Stimulated activated CD8-positive, alpha-beta memory T cell treated with anti-CD3 and anti-CD28 coated beads, Interleukin-4, amount 100 ng/mL, for 1 hour (primary cell): ENCODE measurements at places on chromosomes 11 and 22.
A peak's percentile ranks its signal among the peaks of the same experiment; 100 is the strongest.

DNA sequence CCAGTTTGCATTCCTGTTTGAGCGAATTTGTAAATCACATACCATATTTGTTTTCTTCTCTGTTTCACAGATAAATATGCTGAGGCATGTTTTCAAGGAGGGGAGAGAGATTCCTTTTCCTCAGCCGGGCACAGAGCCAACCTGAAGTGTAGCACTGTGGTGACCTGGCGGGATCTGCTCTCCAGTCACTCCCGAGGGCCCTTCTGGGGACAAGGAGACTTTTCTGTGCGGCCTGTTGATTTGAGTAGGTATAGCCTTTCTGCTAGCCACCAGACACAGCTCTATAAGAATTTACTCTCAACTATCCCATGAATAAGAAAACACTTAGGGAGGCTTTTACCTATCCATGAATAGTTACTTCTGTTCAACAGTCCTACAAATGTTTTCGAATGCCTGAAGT lies 63.5 kb upstream of the FDX1 start:
- DNase-seq: no peak

DNA sequence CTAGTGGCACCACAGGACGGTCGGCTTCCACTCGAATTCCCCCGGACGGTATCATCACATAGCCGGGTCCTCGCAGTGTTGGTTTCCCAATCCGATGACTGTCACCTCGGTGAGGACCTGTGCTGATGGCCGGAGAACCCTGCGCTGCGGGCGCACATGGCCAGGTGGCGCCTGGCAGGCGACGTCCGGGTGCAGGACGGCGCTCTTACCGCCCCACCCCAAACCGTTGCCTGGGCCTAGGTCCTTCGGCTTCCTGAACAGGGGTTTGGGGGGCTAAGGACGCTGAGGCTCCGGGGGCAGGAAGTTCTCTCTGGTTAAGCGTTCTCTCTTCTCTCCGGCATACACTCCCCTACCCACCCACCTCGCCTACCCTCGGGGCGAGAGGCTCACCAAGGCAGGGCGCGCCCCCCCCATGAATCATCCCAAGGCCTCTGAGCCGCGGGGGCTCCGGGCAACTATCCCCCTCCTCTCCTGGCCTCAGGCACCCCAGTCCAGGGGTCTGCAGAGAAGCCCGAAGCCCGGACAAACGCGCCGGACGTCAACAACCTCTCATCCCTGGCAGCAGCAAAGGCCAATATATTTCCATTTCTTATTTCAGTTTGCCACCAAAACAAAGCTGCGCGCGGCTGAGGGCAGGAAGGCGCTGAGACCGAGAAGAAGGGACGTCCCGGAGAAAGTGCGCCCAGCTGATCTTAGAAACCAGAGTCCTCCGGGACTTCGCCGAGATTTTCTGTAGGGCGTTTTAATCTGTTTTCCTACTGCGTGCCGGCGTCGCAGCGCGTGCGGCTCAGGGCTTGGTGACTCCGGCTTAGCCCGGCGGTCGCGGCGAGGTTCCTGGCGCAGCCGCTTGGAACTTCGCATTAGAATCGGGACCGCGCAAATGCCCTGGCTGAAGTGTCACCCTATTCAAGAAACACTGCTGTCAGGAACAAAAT lies 5.6 kb downstream of the ALX4 start:
- no peak for DNase-seq

GRCh38 chr22:46974077-46974476 lies 211.6 kb downstream of the TBC1D22A start:
- no peak for DNase-seq

- DNase-seq: no peak
Measured at GRCh38 chr11:126483621-126484195, 128.2 kb downstream of the ST3GAL4 start.

DNA sequence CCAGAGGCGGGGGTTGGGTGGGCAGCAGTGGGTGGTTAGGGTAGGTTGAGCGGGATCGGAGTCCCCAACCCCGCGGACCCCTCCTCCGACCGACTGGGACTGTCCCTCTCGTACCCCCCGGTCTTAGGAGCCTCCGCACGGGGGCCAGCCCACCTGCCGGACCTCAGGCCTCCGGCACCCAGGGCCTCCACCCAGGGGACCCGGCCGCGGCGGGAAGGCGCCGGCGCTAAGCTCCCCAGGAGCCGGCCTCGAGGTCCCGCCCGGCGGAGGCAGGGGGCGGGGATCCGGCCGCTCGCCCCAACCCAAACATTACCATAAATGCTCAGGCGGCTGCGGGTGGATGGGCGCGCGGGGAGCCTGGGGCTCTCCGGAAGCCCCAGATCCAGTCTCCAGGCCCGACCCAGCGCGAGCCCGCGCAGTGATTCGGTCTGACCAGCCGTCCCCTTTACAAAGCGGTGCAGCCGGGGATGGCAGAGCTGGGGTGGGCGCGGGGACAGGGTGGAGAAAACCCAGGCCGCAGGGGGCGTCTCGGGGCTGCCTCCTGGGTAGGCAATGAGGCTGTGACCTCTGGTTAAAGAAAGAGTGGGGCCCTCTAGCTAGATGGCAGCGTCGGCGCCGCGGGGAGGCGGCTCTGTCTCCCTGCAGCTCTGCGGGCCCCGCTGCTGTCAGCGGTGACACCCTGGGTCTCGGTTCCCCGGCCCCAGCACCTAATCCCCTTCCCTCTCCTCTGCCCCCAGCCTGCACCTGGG lies 4.0 kb upstream of the MCAM start:
- DNase-seq: no peak

DNA sequence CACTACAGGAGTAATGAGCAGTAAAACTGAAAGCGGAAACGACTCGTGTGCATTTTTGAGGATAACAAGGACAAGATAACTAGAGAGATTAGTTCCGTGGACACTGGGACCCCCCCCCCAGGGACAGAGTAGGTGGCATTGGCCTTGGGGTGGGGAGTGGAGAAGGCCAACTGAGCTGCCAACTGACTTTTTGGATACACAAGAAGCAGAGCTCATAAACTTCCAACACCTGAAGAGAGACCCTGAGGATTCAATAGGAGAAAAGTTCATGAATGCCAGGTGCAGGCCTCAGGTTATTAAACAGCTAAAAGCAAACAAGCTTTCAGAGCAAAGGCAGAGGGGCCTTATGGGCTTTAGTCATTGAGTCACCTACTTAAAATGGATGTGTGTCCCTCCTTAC lies 17.6 kb upstream of the PRSS23 start:
- DNase-seq: no peak

DNA sequence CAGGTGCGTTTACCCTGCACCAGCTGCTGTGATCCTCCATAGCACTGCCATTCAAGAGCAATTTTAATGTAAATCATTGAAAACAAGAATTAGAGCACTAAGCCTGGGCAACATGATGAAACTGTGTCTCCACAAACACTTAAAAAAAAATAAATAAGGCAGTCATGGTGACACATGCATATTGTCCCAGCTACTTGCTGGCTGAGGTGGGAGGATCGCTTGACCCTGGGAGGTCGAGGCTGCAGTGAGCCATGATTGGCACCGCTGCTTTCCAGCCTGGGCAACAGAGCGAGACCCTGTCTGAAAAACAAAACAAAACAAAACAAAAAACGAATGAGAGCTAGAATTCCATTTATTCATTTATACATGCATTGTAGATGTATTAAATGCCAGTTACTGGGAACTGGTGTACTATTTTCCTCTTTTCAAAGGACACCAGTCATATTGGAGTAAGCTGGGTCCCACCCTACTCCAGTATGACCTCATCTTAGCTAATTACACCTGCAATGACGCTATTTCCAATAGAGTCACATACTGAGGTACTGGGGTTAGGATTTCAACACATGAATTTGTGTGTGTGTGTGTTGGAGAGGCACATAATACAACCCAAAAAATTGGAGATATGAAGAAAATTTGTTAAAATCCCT lies 101.9 kb downstream of the MICAL2 start:
- DNase-seq: no peak

DNA sequence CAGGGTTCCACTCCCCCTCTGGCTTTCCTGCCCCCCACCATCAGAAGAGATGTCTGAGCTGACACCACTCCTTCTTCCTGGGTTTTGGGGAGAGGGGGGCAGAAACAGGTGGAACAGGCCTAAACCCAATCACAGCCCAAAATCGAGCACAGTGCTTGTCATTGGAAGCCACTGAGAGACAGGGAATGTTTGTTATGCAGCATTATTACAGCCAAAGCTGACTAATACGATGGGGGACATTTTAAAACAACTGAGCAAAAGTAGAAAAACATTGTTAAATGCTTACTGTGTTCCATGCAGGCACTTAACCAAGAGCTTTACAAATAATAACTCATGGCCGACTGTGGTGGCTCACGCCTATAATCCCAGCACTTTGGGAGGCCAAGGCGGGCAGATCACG lies 32.5 kb upstream of the RTL6 start:
- no peak for DNase-seq

GRCh38 chr11:69893631-69894030 lies 74.4 kb upstream of the FGF3 start:
- no peak for DNase-seq

DNA sequence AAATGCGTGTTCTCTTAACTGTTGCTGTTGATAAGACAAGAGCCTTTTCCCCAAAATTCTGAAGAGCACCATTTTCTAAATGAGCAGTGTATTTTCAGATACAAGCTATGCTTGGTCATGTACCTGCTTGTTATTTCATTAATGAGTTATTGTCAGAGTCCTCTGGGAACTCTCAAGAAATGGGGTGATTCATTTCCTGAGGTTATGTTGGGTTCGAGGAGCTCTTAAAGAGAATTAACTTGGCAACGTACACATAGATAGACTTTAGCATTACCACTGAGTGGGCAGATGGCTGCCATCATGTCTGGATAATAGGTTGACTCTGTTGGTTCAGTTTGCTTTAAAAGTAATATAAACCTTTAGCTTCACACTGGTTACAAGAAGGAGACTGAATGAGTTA lies 87.9 kb upstream of the SORL1-AS1 start:
- DNase-seq: no peak

- DNase-seq: no peak
Measured at GRCh38 chr11:109939166-109939810, 153.9 kb upstream of the ZC3H12C start.

GRCh38 chr11:116701297-116701801 lies 71.4 kb downstream of the BUD13 start:
- DNase-seq: no peak

DNA sequence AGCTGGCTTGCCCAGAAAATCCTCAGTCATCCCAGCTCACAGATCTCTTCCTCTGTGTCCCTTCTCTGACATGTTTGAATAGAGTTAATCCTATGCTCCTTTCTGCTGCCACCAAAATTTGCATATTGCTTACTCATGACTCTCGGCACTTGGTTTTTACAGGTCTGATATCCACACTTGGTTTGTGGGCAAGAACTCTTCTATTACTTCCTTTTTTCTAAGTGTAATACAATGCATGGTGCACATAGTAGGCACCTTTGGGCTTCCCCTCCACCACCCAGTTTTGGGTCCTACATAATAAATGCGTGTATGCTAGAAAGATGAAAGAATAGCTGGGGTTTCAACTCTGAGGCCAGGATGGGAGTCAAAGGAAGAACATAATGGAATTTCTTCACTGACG lies 69.7 kb upstream of the GRK3 start:
- no peak for DNase-seq

- DNase-seq: no peak
Measured at GRCh38 chr11:1226986-1227550, 4.2 kb downstream of the MUC5B start.

- DNase-seq: no peak
Measured at GRCh38 chr22:43897751-43898261, 6.0 kb upstream of the PNPLA5 start.

- DNase-seq: no peak
Measured at GRCh38 chr11:126585774-126586491, 230.4 kb downstream of the ST3GAL4 start.

GRCh38 chr11:32438866-32439489 lies 3.6 kb upstream of the WT1 start:
- no peak for DNase-seq

GRCh38 chr11:46381048-46381818 lies at the start of gene MDK:
TSS of gene MDK (plus strand) at chr11:46381669. CDS start at chr11:46382058, 389 bp downstream.
- DNase-seq: no peak

GRCh38 chr22:25546751-25547150 lies 17.7 kb upstream of the GRK3 start:
- no peak for DNase-seq

DNA sequence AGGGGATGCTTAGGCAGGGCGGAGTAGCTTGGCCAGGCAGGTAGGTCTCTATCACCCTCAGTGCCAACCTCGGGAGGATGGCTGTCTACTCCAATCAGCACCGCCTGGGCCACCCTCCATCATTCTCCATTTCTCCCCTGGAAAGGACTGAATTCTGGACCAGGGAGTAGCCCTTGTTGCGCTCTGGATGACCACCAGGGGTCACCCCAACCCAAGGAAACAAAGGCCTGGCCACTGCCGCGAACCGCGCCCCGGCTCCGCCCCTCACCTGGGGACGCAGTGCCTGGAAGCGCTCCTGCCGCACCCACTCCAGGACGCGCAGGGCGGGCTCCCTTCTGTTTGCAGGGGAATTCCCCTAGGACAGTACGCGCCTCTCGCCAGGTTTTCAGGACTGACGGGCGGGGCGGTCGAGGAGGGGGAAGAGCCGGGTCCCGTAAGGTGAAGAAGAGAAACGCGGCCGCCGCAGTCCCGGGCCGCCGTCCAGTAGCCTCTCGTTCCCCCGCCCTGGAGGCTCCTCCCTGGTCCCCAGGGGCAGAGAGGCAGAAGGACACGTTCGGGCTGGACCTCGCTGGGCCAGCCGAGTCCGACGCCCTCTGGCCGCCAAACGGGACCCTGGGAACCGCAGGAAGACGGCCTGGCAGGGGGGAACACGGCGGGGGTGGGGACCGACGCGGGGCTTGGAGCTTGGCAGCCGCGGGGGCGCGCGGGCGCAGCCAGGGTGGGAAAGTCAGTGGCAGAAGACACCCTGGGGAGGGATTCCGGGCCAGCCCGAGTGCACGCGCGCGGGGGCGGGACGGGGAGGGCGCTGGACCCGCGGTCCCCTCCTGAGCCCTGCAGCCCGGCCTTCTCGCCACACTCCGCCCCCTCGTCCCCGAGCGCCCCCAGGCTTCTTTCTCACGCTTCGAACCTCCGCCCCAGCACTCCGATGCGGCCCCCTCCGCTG lies 7.1 kb downstream of the SCN4B start:
- peak; percentile 69 for DNase-seq

DNA sequence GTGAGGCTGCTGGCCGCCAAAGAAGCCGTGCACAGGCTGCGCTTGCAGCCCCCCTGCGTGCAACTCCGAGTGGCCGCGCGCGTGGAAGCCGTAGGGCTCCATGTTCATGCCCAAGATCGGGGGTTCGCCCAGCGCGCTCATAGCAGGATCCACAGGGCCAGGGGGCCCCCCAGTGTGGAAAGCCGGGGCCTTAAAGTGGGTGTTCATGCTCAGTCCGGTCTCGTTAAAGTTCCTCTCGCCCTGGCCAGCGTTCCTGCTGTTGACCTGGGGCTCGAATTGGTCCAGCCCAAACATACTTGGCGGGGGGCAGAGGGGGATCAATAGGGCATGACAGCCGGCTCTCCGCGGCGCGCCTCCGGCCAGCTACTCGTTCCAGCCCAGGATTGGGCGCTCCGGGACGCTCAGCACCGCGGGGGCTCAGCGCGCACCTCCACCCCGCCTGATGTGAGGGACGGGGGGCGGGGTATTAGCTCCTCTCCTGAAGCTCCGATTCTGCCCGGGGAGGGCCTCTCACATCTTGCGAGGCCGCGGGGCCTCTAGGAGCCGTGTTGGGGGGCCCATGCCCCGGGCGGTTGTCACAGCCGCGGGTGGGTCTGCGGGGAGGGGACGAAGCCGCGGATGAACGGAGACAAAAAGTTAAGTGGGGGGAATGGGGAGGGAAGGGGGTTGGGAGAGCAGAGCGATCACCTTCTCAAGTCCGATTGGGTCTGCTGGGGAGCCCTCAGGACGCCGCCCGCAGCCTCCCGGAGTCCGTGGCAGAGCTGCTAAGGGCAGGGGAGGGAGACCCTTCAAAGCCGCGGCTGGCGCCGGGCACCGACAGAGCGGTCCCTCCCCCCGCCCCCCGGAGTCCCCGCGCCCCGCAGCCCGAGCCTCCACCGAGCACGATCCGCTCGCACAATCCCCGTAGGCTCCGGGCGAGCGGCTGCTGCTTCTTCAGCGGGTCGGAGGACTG lies 1.0 kb downstream of the MN1 start:
- DNase-seq: no peak
